OCI-M1 (cell line): ENCODE measurements at places on chromosomes 4 and X.

GRCh38 chr4:39825090-39825489, 127.2 kb downstream of the UBE2K start:
- no peak for DNase-seq

DNA sequence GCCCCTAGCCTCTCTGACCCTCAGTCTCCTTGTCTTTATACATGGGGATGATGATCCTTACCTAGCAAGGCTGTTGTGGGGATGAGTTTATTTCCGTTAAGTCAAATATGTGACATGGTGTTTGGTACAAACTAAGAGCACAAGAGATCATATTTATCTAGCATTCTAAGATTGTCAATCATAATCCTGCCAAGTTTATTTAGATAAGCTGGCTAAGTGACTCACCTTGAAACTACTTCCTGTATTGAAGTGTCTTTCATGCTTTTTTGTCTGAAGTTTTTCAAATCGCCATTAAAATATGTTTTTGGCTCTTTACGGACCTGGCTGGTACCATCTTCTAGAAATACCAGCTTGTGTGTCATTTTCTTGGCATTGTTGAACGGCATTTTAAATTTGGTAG, 30.7 kb downstream of the MAP7D3 start:
- DNase-seq: no peak

DNA sequence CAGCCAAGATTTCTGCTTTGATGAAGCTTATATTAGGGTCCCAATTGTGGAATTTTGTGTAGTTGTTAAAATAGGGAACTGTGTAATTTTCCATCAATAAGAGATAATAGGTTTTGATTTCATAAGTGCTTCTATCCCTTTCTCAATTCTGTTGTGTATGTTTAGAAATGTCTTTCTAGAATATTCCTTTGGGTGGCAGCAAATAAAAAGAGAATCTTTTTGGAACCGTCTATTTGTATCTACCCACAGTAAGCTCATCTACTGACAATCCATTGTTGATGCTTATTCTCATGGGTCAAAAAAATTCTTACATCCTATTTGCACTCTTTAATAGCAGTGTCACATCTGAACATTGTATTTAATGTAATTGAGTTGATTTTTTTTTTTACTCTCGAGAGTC, 61.7 kb downstream of the TMA16 start:
- peak; percentile 58 for DNase-seq

DNA sequence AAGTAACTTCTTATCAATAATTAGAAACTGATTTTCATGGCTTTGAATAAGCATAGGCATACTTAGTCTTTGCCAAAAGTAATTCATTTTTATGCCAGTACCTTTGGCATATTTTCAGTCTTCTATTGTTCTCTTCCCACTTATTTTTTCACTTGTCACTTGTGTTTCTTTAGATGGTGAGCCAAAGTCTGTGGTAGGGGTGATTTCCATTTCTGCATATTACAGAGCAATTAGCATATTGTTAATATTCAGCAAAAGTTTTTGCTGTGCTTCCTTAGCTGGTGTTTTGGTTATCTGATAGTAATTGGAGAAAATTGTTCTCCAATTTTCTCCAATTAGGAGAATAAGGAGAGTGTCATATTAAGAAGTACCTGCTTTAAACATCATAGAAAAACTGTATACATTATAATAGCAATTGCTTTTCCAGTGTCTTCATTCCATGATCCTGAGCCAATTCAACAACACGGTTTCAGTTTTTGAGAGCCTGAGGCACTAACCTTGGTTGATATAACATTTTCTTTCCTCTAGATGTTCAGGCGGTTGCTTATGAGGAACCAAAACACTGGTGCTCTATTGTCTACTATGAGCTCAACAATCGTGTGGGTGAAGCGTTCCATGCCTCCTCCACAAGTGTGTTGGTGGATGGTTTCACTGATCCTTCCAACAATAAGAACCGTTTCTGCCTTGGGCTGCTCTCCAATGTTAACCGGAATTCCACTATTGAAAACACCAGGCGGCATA, 64.7 kb downstream of the SMAD1 start:
- DNase-seq: no peak
